NCI-H1417 (cell line): ENCODE measurements at places on chromosomes 2 and 18.
A peak's percentile ranks its signal among the peaks of the same experiment; 100 is the strongest.

GRCh38 chr2:156719036-156719435, 282.9 kb downstream of the GPD2 start:
- no peak for DNase-seq

- no peak for DNase-seq
Measured at GRCh38 chr2:157473581-157473980, 29.7 kb upstream of the CYTIP start.

- DNase-seq, result no peak
Measured at GRCh38 chr18:26304511-26304910, 78.3 kb downstream of the TAF4B start.

- no peak for DNase-seq
Measured at GRCh38 chr2:60068755-60069154, 484.7 kb downstream of the BCL11A start.

DNA sequence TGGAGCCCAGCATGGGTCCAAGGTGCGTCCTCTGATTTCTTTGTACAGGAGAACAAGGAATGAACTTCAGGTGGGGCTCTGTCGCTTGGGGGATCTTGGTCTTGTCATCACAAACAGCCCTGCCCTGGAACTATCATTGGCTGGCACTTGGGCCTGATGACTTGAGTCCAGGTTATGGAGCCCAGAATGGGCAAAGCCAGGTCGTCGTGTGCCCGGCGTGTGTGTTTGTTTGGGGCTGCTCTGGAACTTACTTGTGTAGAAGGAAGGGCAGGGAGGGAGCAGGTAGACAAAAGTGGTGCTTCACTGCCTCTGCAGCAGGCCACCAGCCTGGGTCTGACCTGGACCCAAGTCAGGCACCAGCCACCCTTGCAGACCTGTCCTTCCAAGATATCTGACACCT, 306.3 kb upstream of the HS6ST1 start:
- no peak for DNase-seq

- DNase-seq, result no peak
Measured at GRCh38 chr18:43780782-43781340, 503.6 kb upstream of the SYT4 start.

DNA sequence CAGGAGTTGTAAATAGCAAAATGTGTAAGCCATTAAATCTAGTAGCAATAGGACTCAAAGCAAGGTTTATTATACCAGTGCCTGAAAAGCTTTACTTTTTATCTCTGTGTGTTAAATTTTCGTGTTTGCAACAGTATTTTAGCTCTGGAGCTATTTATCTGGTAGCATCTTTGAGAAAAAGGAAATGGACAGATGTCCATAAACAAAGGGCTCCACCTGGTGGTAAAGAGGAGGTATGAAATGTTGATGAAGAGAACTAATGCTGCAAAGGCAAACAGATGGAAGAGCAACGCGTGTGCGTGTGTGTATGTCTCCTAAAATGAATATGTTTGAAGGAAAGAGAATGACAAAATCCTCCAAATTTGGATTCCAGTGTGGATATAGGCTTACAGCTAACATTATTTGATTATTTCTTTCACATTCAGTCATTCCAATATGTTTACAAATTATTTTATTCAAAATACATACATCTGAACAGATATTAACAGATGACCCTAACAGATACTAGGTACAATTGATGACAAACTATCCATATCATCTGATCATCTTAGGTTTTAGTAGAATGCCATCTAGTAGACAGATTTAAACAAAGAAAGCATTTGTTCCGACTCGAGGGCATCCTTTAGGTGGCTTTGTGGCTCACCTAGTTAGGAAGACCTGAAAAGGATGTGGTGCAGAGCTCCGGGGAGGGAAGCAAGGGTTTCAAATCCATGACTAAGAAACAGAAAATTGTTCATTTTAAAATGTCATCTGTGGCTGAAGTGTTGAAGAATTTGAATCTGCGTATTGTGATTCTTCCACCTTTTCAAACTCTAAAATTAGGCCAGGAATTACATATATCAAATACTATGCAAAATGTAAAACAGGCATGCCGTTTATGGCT, 383.3 kb downstream of the MTX2 start:
- DNase-seq, result peak; percentile 81

- peak; percentile 17 for DNase-seq
Measured at GRCh38 chr2:196591621-196592022, 47.9 kb upstream of the CCDC150 start.

DNA sequence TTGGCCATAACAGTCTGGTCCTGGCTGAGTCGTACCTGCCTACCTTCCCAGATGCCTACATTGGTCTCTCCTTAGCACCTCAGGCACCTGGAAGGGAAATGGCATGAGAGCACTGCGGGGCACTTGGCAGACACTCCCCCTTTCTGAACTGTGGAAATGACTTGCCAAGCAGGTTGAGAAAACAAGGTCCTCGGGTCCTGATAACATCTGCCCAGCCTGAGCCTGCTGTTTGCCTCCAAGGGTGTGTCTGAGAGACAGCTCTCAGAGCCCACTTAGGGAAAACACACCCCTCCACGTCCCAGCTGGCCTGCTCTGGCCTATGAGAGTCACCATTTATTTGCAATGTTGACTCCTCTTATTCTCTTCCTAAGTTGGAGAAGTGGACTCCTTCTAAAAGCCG, 10.5 kb downstream of the FAM110C start:
- peak; percentile 37 for DNase-seq

DNA sequence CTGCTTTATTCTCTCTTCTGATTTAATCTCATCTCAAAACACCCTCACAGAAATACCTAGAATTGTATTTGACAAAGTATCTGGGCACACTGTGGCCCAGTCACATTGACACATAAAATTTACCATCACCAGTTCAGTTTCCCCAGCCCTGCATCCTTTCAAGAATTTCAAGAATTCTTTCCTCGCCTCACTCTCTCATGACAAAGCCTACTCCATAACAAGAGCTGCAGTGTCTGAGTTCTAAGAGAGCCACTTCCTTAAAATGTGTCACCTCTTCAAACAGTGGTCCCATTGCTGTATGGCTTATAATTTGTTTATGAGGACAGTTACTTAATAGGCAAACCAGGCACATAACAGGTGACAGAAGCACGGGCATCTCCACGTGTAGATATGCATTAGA, 90.9 kb upstream of the STK39 start:
- no peak for DNase-seq

DNA sequence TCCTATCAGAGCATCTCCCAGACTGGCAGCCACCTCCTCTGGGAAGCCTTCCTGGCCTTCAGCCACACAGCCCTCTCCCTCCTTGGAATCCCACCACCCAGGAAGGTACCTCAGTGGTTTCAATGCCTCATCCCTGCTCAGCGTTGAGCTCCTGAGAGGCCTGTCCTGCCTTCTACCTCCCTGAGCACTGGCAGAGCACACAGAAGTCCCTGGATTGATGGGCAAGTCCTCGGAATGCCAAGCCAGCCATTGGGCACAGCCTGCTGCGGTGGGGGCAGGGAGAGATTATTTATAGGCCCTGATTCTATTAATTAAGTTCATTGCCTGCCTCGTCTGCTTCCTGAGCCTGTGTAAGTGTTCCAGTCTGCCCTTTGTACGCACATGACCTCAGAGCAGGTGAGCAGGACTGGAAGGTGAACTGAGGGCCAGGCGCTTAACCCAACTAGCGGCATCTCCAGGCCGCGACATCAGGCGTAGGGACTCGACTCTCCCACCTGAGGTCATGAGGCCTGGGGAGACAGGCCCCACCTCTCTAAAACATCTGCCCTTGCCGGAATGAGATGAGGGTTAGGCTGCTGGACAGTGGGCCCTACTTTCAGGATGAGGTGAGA, 63.4 kb downstream of the SMAD7 start:
- peak; percentile 55 for DNase-seq

DNA sequence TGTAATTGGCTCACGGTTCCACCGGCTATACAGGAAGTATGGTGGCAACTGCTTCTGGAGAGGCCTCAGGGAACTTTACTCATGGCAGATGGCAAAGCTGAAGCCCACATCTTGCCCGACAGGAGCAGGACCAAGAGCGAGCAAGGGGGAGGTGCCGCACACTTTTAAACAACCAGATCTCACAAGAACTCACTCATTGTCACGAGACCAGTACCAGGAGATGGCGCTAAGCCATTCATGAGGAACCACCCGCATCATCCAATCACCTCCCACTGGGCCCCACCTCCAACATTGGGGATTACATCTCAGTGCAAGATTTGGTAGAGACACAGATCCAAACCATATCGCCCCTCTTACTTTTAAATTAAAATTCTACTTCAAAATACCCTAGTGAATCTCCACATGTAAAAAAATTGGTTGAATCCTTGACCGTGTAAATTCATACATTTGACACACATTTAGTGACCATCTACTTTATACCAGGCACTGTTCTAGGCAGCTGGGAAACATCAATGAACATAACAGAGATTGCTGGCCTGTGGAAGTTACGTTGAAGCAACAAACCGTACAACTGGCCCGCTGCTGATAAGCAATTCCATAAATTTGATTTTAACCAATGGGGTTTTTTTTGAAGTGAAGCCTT, 87.6 kb downstream of the ALPK2 start:
- peak; percentile 2 for DNase-seq

GRCh38 chr2:147913701-147914480, 69.1 kb downstream of the ACVR2A start:
- DNase-seq, result no peak

GRCh38 chr2:156346731-156347130, 14.2 kb upstream of the NR4A2 start:
- no peak for DNase-seq

DNA sequence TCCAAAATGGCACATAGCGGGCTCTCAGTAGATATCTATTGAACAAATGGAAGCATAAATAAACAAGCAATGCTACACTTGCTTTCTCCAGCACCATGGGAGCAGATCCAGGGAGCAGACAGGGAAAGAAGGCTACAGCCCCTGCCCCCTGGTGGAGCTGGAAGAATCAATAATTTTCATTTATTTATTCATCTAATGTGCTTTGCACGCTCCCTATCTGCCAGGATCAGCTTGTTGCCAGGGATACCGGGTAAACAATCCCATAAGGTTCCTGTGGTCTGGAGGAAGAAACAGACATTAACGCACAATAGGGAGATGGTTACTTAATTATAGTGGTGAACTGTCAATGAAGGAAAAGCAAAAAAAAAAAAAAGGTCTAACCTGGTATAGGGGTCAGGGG, 40.1 kb upstream of the CLASP1 start:
- peak; percentile 59 for DNase-seq

DNA sequence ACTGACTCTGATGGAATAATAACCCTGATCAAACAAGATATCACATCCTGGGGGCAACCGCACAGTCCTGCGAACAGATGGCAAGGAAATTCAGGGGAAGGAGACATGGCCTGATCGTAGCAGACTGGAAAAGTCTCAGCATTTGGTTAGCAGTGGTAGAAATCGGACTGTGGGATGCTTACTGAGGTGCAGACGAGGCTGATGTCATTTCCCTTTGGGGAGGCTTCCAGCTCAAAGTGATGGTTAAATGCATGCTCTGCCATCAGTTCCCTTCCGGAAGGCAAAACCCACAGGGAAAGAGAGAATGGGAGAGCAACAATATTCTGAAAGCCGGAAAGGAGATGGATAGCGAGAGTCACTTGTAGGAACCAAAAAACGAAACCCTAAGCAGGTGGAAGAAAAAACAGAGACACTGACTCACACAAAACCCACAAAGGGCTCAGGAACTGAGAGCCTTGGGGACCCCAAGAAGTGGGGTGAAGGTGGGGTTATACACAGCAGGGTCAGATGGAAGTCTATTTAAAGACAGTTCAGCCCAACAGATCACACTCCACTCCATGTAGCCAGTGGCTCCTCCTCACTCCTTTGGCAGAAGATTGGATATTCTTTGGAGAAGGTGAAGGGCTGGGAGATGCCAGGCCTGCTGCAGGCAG, 93.1 kb downstream of the INPP5D start:
- no peak for DNase-seq

DNA sequence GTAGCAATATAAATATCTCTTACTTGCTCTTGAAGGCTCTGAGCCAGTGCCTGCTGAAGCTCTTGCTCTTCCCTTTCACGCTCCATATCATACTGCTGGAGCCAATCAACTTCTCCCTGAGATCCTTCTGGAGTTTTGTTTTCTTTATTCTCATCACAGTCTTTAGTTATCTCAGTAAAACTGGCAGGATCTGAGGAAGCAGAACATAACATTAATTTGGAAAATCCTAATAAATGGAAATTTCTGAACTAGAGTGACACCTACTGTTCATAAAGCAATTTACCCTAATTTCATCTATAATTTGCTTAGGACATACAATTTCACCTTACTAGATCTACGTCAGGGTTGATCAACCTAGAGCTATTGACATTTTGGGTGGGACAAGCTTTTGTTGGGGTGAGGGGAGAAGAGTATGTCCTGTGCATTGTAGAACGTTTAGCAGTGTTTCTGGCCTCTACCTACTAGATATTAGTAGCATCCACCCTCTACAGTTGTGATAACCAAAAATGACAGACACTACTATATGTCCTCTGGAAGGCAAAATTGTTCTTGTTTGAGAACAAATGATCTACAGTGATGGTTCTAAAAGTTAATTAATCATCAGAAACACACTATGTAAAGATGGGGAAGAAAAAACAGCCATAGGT, 47.2 kb downstream of the VIL1 start:
- DNase-seq, result no peak

DNA sequence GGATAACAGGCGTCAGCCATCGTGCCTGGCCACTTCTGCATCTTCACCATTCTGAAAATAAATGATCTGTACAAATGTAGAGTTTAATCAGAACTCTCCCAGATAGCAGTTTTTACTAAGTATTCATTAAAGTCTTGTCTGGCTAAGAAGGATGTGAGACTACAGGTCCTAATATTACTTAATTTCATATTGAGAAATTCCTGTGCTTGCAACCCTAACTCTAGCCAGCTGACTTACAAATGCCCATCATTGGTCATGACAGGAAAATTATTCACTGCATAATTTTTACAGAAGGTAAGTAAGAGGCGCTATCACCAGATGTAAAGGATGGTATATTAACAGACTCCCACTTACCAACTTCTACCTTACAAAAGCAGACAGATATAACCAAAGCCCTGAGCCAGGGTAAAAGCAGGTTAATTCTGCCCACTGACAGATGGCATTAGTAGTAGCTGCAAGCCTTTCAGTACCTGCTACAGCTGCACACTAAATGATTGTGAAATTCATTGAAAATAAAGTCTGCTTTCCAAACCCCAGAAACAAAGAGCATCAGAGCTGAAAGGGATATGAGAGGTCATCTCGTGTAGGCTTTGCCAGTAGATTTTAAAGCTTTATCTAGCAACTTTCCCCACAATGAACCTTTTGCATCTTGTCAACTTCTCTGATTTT, 271.3 kb upstream of the STON1 start:
- no peak for DNase-seq

- DNase-seq, result peak; percentile 46
Measured at GRCh38 chr18:51537487-51537886, 340.0 kb upstream of the MEX3C start.

DNA sequence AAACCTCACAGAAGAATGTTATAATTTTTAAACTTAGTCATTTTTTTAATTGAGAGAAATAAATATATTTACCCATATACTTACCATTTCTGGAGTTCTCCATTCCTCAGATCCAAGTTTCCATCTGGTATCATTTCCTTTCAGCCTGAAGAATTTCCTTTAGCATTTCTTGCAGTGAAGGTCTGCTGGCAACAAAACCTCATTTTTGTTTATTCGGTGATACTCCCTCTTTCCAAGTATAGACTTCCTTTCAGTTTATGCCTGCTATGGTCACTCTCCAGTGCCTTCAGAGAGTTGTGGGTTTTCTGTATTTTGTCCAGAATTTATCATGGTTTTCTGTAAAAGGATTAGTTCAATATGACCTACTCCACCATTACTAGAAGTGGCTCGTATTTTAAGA, 17.0 kb downstream of the WDPCP start:
- DNase-seq, result no peak

GRCh38 chr2:33208400-33208799, 261.6 kb downstream of the LTBP1 start:
- no peak for DNase-seq

GRCh38 chr2:129827311-129828090, 152.0 kb upstream of the RAB6C start:
- DNase-seq, result no peak

GRCh38 chr2:213847316-213847715, 563.1 kb downstream of the SPAG16 start:
- DNase-seq, result no peak
